ENCODE measurements at places on chromosomes 2 and 18.
A peak's percentile ranks its signal among the peaks of the same experiment; 100 is the strongest.

DNA sequence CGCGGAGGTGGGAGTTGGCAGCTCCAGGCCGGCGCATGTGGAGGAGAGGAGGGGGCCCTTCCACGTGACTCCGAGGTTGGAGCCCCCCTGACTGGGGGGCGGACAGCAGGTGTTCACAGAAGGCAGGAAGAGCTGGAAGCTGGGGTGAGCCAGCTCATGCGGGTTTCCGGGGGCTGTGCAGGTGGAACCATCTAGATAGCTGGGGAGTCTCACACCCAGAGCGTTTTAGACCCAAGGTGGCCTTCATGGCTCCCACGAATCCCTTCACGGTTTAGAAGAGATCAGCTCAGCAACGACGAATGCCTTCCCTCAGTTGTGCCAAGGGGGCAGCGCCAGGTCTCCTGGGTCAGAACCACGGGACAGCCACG is 740.5 kb upstream of the SALL3 start:
- peak; percentile 17 for DNase-seq

- no peak for DNase-seq
Measured at GRCh38 chr2:107719836-107720235, 106.9 kb upstream of the RGPD4 start.

GRCh38 chr2:112335600-112335999 is 60.2 kb downstream of the ZC3H6 start:
- DNase-seq: no peak

DNA sequence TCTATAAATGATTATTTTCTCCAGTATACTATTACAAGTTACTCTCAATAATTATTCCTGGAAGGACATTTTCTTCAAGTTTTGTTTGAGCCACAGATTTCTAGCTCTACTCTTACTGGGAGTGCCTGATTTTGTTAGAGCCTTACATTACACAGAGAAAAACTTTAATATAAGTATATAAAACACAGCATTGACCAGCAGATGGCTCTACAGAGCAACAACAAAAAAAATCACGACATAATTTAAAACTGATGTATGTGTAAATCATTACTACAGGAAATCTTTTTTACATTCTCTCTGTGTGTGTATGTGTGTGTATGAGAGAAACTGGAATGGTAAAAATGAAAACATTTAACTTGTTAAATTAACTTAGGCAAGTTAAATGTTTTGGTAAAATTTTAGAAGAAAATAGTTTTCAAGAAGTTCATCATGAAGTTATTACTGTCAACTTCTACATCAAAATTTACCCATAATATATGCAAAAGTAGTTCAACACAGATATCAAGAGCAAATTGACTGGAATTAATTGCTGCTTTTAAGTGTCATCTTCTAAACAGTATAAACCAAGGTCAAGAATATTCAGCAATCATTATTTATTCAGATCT is 103.3 kb downstream of the MDH1 start:
- DNase-seq: no peak

- no peak for DNase-seq
Measured at GRCh38 chr2:190965580-190966222, 48.3 kb downstream of the STAT1 start.

DNA sequence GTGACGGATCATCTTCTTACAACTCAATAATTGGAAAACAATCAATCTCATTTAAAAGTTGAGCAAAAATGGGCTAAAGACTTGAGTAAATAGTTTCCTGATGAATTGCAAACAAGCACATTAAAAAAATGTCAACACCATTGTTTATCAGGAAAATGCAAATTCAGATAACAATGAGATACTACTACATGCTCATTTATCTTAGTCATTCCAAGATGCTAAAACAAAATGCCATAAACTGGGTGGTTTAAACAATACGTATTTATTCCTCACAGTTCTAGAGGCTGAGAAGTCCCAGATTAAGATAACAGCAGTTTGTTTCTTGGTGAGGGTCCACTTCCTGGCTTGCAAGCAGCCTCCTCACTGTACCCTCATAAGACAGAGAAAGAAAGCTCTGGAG is 359.6 kb downstream of the NR4A2 start:
- DNase-seq: no peak

- peak; percentile 92 for DNase-seq
Measured at GRCh38 chr2:207167099-207167923, 1.6 kb upstream of the KLF7 start.

- DNase-seq: no peak
Measured at GRCh38 chr2:134625311-134625710, 93.5 kb downstream of the TMEM163 start.

DNA sequence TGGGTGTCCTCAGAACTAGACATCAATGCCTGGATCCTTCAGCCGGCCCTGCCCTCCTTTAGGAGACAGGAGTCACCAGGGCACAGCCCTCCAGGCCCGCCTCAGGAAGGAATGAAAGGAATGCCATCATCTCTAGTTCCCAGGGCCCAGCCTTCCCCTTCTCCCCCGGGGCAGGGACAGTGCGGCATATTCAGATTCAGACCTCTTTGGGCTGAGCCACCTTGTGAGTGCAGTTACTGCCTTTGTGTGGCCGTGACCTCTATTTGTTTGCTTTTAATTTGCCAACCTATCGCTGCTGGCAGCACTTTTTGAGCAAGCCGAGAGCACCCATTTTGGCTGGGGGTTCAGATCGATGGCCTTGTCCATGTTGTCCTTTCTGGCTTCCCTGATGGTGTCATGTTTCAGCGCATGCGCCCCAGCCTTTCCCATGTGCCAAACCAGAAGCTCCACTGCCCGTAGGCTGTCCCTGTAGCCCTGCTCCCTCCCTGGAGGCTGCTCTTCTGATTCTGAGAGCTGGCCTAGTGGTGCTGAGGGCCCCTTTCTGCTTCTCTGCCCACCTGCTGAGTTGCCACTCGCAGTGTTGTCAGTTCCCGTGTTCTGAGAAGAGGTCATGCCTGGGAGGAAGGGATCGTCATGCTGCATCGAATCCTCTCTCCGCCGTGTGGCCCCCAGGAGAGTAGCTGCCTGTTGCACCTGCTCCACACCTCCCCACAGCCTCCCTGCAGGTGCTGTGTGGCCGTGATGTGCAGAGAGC is 10.9 kb downstream of the ANKRD23 start:
- no peak for DNase-seq

GRCh38 chr2:132680544-132680943 is 10.5 kb upstream of the LYPD1 start:
- no peak for DNase-seq

GRCh38 chr2:121650315-121650930 is 1.2 kb upstream of the CLASP1 start:
- peak; percentile 86 for DNase-seq

DNA sequence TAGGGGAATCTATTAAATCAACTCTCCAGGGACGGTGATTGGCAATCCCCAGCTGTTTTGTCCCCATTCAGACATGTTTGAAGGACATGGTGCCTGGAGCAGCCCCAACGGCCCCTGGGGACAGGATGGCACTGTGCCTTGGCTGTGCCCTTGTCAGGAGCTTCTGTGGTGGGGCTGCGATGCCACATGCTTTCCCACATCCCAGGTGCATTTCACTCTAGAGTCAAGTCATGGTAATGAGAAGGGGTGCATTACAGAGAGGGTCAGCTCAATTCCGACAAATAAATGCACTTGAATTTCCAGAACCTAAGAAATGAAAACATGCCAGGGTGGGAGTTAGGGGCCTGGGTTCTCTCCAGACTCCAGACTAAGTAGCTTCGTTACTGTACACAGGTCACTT is 289.4 kb upstream of the PXDN start:
- DNase-seq: peak; percentile 79

- DNase-seq: no peak
Measured at GRCh38 chr2:186031229-186031628, 292.6 kb downstream of the FSIP2 start.

GRCh38 chr2:125925891-125926546 is 729.9 kb upstream of the GYPC start:
- no peak for DNase-seq

DNA sequence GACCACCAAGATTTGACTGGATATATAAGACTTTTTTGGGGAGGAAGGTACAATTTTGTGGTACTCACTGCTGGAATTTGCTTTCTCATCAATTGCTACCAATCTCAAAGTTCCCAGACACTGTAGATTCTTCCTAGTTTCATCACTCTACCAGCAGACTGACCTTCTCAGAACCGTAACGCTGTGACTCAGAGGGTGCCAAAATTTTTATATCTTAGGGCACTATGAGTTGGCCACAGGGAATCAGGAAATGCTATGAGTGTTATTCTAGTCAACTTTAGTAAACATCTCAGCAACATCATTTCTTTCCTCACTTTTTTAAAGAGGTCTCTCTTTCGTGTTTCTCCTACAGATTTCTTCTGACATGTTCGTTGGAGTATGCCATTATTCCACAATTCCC is 499.0 kb downstream of the TMX3 start:
- no peak for DNase-seq

- DNase-seq: no peak
Measured at GRCh38 chr18:45589356-45590035, 25.8 kb upstream of the SLC14A2 start.

GRCh38 chr18:26637324-26637723 is 89.0 kb upstream of the KCTD1 start:
- DNase-seq: peak; percentile 60

GRCh38 chr2:174027956-174028355 is 62.8 kb upstream of the SP3 start:
- no peak for DNase-seq

DNA sequence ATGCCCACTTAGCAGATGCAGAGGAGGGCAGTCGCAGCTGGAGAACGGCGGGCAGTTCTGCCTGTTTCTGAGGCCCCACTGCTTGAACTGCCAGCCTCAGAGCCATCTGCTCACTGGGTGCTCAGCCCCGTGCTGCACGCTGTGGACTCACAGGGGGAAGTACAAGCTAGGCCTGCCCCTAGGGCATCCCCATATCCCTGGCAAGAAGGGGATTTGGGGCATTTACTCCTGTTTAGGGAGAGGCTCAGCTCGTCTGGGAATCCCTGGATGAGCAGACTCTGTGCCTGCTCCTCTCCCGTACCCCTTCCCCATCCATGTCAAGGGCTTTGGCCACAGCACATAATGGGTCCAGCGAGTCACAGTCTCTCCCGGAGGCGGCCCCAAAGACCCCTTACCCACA is 169.8 kb upstream of the PKDCC start:
- DNase-seq: no peak

DNA sequence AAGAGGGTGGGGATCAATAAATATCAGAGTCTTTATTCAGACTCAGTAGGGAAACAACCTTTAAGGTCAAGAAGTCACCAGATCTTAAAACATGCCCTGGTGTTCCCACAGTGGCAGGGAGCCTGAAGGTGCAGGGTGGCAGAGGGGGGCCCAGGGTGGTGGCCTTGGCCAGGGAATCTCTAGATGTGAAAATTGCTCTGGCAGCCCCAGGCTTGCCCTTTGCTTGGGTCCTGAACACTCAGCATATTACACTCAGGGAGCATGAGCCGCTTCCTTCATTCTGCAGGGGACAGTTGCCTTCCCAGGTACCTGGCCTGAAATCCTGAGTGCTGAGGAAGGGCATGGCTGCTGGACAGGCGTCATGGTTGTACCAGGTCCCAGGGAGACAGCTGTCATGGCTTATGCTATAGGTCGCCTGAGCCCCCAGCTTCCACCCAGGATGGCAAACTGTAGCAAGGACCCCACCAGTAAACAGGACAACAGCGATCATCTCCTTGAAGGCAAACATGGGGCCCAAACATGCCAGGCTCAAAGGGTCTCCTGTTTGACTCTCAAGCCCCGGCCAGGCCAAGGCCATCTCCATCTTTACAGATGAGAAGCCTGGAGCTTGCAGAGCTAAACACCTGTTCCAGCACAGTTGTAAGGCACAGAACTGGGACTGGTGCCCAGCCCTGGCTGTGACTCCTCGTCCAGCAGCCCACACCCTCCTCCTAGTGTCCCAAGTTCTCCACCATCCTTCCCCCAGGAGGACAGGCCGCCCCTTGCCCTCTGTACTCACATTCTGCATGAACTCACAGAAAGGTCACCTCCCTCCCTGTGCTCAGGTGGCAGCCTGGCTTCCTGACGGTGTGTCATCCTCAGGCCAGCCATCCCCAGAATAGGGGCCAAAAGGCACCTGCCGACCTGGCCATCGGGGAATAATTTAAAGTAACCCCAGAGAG is 14.6 kb downstream of the ABCG8 start:
- no peak for DNase-seq

- DNase-seq: no peak
Measured at GRCh38 chr2:192700934-192701333, 506.2 kb upstream of the TMEFF2 start.

DNA sequence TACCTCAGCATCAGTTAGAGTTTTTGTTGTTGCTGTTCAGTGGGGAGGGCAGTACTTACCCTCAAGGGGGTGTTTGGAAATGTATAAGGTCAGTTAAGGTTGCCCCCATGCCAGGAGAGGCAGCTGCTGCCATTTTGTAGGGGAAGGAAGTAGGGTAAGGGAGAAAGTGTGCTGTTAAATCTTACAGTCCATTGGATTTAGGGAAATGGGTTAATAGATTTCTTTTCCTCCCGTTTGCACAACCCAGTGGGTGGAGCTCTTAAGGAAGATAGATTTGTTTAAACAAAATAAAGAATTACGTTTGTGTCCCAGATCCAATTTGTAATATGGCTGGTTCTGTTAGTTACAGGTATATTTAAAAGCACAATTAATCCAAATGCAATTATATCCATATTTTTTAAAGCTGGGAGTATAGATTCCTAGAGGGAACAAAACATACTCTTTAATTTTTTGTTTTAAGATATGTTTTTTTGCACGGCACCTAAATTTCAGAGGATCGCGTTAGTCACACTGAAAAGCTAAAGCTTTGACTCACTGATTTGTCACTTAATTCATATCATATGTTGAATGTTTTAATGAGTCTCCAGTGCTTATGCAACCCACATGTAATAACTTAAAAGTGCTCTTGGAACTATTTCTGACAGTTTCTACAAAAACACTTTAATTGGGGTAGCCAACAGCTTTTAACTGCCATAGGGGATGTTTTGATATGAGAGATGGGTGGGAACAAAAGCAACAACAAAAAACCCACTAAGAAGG is 9.0 kb upstream of the CWC22 start:
- DNase-seq: no peak

GRCh38 chr18:38312532-38312931 is 746.9 kb upstream of the CELF4 start:
- DNase-seq: no peak

DNA sequence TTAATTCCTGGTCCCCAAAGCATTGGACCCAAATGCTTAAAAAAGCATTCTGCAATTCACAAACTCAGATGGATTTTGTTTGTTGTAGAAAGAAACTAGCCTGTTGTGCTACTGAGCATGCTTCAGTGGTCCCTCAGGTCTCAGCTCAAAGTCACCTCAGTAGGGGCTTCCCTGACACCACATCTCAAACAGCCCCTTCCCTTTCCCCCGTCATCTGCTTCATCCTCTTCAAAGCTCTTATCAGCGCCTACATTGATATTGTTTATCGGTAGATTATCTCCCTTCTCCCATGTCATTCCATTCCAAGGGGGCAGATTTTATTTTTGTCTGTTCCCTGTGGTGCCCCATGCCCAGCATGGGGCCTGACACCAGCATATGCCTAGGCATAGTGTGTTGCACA is 172.9 kb downstream of the CELF4 start:
- no peak for DNase-seq

GRCh38 chr2:36734304-36734703 is 37.8 kb downstream of the VIT start:
- DNase-seq: no peak

- DNase-seq: no peak
Measured at GRCh38 chr18:3626929-3627458, 177.0 kb downstream of the TGIF1 start.

Measured in esophagus muscularis mucosa (tissue), 4 donors.